GM13977 (cell line): ENCODE measurements at places on chromosomes 16 and 17.
A peak's percentile ranks its signal among the peaks of the same experiment; 100 is the strongest.

DNA sequence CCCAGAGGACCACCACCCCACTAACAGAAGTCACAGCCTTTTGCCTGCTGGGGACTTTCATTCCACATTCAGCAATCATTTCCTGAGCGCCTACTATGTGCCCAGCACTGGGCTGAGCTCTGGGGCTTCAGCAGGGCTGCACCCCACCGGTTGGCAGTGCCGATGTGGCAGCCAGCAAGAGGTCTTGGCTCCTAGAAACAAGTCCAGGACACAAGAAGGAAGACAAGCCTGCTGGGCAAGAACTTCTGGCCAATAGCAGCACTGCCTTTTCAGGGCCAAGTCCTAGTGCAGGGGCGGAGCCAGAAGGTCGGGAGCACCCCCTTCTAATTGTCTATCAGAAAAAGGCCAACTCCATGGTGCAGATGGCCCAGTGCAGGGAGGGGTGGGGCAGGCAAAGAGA is 13.0 kb upstream of the HOXB9 start:
- no peak for DNase-seq

GRCh38 chr17:52170963-52171572 is 12.6 kb upstream of the CA10 start:
- DNase-seq: no peak

- DNase-seq: peak; percentile 39
These were observed 147.8 kb downstream of the MSI2 start for GRCh38 chr17:57404073-57404472.

DNA sequence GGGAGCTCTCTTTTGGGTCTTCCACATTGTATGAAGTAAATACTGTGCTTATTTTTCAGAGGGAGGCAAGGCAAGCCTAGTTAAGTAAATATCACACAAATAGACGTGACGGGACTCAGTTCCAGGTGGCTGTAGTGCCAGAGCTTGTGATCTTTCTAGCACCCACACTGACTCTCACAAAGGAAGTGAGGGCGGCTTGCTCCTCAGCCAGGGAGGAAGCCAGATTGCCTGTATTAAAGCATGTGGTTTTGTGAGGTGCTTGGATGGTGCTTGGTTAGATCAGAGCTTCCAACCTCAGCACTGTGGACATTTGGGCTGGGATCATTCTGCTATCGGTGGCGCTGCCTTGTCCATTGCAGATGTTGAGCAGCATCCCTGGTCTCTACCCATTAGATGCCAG is 80.1 kb downstream of the VAT1L start:
- no peak for DNase-seq

- DNase-seq: no peak
These were observed 32.2 kb downstream of the RNF157 start for GRCh38 chr17:76208120-76208519.

DNA sequence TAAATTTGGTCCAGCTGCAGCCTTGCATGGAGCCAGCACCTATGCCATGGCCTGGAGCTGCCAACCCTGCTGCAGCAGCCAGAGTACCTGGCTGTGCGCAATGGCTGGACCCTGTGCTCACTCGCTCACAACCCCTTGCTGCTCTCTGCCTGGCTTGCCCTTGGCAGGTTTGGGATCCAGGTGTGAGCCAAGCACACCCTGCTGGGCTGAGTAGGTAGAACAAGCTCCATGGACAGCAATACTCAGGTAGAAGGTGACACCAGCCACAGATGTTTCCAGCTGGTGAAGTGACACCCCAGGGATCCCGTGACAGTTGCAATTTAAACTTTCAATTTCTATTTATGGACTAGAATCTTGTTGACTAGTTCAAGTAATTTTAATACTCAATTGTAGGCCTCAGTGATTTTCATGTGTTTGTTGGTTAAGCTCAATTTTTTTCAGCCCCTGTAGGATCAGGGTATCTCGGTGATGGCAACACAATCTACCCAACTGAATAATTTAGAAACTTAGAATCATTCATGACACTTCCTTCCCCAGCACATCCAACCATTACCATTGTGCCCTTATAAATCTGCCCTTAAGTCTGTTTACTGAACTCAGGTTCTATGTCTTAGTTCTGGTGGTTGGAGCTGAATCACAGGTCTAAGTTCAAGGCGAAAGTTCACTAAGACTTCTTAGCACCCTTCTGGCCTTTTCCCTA is 480.0 kb downstream of the PMP22 start:
- DNase-seq: no peak
